ENCODE measurements at places on chromosomes 1 and 21.

DNA sequence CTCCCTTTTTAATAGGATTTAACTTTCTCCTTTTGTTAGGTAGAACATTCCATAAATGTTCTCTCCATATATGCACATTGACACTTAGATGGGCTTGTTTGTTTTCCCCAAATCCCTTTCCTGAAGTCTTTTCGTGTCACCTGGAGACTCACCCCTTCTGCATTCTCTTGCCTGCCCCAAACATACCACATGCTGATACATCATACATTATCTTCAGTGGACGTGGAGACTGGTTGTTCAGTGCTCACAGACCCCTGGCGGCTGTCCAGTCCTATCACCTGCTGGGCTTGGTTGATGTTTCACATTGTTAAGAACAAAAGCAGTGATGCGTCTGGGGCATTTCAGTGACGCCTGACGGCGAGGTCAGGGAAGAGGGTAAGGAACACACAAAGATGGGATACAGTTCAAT, 22.2 kb downstream of the FMOD start:
- DNase-seq, result no peak

DNA sequence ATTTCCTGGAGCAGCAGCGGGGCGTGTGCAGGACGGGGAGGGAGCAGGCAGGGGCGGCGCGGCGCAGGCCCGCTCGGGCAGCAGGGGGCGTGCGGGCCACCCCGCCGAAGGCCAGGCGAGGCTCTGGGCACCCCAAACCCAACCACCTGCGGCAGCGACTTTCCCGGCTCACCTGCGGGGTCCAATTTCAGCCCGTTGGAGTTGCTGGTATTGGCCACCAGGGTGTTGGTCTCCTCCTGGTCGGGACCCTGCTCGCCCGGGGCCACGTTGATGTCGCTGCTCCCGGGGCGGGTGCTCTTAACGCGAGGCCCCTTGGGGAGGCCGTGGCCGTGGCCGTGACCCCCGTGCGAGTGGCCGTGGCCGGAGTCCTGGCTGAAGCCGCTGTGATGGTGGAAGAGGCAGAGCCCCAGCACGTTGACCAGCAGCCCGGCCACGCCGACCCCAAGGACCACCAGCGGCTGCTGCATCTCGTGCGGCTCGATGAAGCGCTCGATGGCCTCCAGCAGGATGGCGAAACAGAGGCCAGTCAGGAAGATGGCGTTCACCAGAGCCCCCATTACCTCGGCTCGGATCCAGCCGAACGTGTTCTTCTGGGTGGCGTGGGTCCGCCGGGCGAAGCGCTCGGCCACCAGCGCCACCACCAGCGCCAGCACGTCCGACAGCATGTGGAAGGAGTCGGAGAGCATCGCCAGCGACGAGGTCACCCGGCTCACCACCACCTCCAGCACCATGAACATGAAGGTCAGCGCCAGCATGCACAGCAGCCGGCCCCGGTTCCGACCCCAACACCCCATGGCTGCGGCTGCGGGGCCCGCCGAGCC, 932 bp downstream of the SLC30A1 start:
- DNase-seq, result peak; percentile 60

DNA sequence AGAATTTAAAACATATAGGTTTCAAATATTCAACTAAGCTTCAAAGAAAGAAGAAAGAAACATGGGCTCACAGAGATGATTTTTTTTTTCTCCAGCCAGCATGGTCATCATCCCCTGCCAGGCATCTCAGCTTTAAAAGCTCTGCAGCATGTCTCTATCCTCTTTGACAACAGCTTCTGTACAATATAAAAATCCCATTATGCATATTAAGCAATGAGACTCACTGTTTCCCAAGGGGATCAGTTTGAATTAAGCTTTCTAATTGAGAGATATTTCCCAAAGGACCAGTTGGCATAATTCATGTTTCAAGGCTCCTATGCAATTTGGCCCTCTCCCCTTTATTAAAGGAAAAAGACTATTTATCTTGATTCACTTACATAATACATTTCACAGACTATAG, 220.3 kb downstream of the GRIK1 start:
- no peak for DNase-seq

- DNase-seq, result no peak
These were observed 35.0 kb downstream of the ATP8B2 start for GRCh38 chr1:154360288-154360687.

DNA sequence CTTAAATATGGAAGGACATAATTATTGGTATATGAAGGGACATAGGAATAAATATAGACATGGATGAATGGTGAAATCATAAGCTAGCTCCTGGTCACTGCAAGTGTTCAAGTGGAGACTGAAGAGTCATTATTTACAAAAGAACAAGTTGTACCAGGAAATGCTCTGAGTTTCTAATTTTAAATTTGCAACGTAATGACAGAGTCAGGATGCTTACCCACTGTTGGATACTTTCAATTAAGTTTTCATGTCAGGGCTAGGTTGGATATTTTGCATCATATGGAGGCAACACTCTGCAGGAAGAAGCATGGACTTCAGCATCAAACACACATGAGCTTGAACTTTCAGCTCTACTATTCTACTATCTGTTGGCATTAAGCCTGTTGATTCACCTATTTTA, 499.6 kb upstream of the C1orf87 start:
- no peak for DNase-seq

- no peak for DNase-seq
These were observed 83.9 kb upstream of the ARTN start for GRCh38 chr1:43849670-43850069.

- DNase-seq, result no peak
These were observed 14.9 kb downstream of the PRDM2 start for GRCh38 chr1:13714851-13715250.

GRCh38 chr1:43077273-43077672, 94.8 kb downstream of the EBNA1BP2 start:
- no peak for DNase-seq

GRCh38 chr1:59484096-59484495, 187.2 kb downstream of the FGGY start:
- DNase-seq, result no peak

DNA sequence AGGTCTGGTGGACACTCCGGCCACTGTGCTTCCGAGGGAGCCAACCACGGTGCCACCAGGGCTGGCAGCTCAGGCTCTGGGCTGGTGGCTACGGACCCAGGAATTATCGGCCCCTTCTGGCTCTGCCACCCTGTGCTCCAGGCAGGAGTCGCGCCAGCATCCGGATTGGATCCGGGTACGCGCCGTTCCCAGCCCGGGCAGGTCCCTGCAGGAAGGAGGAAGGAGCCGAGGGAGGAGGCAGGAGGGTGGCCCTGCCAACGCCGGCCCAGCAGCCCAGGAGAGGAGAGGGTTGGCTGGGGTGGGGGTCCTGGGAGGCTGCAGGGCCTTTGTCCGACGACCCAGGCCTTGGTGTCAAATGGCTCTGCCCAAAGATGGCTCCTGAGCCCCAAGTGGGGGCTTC, 160.5 kb downstream of the CASZ1 start:
- DNase-seq, result no peak

- DNase-seq, result no peak
These were observed 51.2 kb downstream of the GORAB start for GRCh38 chr1:170583186-170583585.

DNA sequence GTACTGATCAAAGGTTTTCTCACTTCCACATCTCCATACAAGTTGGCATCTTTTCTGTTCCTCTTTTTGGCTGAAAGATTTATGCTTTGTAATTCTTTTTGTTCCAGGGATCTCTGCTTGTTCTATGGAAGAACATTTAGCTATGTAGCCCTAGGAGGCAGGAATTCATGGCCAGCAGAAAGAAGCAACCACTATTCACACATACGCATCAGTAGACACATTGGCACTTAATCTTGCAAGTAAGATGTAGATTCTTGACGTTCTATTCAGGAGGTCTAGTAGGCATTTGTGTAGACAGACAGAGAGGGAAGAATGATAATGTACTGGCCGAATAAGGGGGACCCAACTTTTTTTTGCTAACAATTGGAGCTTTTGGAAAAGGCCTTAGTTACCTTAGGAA, 336.0 kb downstream of the NUF2 start:
- DNase-seq, result no peak

GRCh38 chr1:43671626-43672330, 21.8 kb downstream of the KDM4A start:
- no peak for DNase-seq

DNA sequence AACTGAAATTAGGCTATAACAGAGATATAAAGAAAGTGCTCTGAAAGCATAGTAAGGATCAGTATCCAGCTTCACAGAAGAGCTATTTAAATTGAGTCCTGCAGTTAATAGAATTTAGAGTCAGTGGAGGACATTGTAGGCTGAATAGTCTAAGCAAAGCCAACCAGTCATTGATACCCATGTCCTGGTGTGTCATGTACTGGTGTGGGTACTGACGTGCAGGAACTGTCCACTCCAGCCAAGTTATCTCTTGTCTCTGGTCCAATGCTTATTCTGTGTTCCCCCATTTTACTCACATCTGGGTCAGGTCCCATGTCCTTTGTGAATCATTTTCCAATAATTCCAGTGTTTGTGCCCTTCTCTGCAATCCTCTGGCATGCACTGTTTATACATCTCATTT, 90.0 kb downstream of the MACF1 start:
- DNase-seq, result no peak

DNA sequence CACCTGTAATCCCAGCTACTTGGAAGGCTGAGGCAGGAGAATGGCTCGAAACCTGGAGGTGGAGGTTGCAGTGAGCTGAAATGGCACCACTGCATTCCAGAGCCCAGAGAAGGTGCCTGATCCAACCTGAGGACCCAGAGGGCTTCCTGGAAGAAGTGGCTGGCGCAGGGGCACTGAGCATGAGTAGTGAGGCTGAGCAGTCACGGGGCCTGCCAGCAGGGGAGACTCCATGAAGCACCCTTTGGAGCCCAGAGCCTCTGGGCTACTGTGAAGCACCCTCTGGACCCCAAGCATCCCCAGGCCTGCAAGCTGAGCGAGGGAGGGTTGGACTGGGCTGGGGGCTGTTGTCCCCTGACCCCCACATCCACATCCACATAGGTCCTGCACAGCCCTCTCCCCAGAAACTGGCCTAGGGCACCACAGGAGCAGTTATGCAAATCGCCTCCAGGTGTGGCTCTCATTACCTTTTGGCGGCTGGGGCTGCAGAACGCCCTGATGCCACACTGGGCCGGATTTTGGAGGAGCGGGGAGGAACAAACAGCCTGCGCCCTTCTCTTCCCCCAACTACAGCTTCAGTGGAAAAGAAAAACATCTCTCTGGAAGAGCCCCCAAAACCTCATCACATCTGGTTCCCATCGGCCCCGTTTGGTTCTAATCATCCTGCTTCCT, 78.2 kb upstream of the TARDBP start:
- DNase-seq, result no peak

- no peak for DNase-seq
These were observed 102.8 kb downstream of the NAV1 start for GRCh38 chr1:201641524-201642253.

- DNase-seq, result no peak
These were observed 20.4 kb upstream of the SLAMF9 start for GRCh38 chr1:159974350-159974965.

- DNase-seq, result no peak
These were observed 23.8 kb downstream of the SEC16B start for GRCh38 chr1:177945943-177946650.

DNA sequence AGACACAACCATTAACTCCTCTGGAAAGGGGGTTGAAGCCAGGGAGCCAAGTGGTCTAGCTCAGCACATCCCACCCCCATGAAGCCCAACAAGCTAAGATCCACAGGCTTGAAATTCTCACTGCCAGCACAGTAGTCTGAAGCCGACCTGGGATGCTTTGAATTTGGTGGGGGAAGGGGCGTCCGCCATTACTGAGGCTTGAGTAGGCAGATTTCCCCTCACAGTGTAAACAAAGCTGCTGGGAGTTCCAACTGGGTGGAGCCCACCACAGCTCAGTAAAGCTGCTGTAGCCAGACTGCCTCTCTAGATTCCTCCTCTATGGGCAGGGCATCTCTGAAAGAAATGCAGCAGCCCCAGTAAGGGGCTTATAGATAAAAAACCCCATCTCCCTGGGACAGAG, 193.5 kb downstream of the GPATCH2 start:
- DNase-seq, result no peak

DNA sequence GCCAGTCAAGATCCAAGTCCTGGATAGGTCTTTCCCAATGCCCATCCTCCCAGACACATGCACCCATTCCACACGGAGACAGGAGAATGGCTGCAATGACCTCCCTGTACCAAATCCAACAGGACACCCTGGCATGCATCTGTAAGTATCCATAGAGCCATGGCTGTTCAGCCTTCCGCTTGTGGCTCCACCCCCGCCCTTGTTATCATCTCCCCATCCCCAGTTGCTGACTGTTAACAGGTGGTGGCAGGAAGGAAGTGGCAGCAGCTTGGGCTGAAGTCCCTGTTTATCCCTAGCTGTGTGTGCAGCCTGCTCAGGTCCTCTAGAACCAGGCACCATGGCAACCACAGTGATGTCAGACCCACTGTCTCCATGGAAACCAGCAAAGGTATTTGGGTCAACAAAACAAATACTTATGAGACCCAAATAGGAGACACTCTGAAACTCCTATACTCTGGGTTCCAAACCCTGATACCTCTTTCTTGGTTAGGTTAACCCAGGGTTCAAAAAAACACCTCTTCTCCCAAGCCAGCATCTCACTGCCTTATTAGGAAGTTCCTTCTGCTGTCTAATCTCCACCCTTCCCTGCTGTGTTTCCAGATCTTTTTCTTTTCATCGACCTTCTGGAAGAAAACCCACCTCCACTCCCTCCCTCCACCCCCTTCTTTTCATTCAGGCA, 721 bp downstream of the PBXIP1 start:
- DNase-seq, result peak; percentile 85
